ENCODE measurements at places on chromosomes 2 and 18.

DNA sequence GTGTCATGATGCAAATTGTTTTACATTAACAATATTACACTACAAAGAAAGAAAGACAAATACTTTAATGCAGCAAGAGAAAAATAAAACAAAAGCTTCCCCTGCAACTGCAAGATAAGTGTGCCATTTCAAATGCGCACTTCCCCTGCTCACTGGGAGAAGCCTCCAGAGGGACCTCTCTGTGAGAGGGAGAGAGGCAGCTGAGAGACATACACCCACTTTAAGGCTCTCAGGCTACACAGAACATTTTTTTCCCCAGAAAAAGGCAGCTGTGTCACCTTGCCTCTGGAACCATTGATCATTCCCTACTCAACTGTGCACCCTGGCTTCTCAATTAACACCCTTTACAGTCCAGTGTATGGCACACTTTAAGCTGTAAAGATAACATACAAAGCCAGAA, 75.2 kb downstream of the DPP4 start:
- DNase-seq: no peak

DNA sequence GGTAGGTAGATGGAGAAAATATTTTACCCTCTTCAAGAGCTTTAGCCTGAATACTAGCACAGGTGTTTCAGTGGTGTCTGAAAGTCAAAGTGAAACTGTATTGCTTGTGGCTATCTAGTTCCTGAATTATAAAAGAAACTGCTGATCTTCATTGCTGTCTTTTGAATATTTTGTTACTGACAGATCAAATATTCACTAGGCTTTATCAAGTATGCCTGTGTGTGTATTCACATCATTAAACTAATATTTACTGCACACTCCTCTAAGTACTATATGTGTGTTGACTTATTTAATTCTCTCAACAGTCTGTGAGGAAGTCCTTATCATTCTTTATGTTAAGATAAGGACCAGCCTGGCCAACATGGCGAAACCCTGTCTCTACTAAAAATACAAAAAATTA, 139.6 kb downstream of the SOCS6 start:
- no peak for DNase-seq

- no peak for DNase-seq
These were observed 258.5 kb downstream of the RPIA start for GRCh38 chr2:88950010-88950409.

DNA sequence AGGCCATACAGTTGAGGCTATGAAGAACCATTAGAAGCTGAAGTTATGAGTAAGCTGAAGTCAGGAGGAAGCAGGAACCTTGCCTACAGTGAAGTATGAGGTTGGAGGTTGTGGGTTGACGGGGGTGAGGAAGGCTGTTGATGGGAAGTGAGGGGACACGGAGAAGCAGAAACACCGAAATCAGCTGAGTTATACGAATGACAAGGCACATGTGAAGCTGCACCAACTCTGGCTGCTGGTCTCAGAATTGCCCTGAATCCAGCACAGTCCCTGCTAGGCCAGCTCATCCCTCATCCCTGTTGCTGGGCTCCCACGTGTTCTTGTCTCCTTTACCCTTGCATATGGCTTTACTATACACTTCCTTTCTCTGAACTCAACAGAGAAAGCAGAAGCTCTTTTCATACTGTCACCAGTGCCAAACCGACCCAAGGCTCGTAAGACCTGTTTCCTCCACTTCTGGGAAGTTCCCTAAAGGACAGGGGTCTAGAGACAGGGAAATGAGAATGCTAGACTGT, 9.2 kb upstream of the TMEM247 start:
- DNase-seq: no peak

DNA sequence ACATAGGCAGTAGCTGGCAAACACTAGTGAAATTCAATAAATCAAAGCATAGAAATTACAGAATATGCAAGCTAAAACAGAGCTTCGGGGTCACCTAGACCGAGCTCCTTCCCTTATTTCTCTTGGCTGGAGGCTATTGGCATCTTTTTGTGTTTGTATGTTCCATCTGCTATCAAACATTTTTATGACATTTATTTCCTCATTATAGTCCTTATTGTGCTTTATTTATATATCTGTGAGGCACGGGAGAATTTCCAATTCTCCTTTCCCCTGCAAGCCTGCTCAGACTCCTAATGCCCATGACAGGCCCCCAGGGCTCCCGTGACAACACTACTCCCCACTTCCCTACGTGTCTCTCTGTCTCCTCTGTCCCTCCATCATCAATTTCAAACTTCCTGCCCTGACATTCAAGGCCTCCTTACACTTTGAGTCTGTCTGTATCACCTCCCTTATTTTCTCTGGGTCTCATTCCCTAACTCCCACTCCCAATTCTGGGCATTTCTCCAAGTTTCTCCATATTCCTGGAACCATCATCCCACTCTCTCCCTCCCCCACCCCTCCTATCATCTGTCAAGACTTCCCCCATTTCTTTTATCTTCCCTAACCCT, 316.9 kb downstream of the OSR1 start:
- DNase-seq: no peak

GRCh38 chr2:127504552-127505430, 21.5 kb downstream of the IWS1 start:
- DNase-seq: no peak

DNA sequence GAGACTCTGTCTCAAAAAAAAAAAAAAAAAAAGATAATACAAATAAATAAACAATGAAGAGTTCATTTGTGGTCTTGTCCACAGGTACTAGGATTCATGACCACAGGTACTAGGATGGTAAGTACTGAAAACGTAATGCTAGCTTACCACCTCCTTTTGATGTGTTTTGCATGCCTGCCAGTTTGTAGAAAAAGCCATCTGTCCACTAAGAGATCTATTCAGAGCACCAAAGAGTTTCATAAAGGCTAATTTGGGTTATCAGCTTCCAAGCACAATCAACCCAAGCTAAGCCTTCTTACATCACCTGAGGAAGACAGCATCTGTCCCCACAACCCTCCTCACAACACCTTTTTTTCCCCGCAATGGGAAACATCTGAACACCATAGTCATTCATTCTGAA, 477.2 kb downstream of the ZEB2 start:
- DNase-seq: no peak

DNA sequence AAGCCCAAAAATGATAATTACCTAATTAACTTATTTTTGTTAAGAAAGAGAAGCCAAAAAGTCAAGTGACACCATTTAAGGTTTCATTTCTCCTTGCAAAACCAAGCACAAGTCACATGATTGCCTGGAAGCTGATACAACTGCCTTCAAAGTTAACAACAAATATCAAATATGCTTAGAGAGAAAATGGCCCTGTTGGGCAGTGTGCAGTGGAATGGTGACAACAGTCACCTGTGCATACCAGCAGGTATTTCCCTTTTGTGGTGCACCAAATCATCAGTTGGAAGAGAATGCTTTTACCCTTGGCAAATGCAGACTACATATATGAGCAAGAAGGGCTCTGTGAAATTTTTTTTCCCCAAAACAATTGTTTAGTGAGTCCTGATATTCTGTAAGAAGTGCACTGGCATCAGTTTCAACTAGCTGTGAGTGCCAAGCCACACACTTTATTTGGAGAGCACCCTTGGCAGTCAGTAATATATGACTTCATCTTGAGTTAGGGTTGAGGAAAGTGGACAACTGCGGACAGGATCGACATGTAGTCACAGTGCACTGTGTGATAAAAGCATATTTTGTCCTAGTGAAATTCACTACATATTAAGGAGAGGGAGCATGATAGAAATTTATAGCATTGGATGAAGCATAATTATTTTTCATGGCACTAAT, 74.9 kb upstream of the DOCK10 start:
- no peak for DNase-seq

- DNase-seq: peak; percentile 4
These were observed 263.9 kb downstream of the FIGN start for GRCh38 chr2:163471947-163472346.

- peak; percentile 26 for DNase-seq
These were observed 71.1 kb upstream of the SH3BP4 start for GRCh38 chr2:234880551-234881211.

GRCh38 chr18:76515576-76515975, 20.5 kb upstream of the ZNF516 start:
- no peak for DNase-seq

GRCh38 chr2:42425697-42426096, 64.7 kb upstream of the COX7A2L start:
- no peak for DNase-seq

DNA sequence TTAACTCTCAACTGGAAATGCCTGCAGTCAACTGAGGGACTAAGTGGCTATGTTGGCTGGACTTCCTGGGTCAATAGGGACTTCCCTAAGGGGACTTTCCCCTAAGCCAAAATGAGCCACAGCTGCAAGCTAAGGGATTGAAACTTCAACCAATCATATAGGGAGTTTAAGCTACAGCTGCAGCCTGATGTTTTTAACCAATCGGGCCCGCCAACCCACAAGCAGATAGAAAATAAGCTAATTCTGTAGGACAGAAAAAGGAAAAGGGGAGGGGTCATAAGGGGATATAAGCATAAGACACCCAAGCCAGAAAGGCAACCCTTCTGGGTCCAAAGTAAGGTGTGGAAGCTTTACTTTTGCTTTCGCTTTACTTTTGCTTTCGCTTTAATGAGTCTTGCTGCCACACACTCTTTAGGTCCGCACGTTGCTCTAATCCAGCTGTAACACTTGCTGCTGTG, 927.5 kb downstream of the ERBB4 start:
- DNase-seq: no peak

DNA sequence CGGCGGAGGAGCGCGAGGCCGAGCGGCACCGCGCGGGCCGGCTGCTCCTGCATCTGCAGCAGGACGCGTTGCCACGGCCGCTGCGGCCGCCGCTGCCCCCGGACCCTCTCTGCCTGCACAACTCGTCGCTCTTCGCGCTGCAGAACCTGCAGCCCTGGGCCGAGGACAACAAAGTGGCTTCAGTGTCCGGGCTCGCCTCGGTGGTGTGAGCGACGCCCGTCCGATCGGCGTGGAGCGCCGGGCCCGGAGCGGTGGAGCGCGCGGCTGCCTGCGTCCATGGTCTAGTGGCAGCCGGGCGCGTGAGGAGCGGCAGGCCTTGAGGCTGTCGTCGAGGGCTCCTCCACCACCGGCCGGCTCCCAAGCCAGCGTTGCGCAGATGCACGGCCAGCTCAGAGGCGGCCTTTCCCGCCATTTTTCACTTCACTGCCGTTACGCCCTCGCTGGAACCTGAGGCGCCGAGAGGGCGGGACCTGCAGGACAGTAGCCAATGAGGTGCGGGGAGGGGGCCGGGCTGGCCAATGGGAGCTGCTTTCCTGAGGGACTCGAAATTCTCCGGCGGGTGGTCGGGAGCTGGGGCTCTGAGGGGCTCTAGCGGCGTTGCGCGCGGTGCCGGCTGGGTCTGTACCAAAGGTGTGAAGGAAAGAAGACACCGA, 1.9 kb downstream of the TLX2 start:
- no peak for DNase-seq

DNA sequence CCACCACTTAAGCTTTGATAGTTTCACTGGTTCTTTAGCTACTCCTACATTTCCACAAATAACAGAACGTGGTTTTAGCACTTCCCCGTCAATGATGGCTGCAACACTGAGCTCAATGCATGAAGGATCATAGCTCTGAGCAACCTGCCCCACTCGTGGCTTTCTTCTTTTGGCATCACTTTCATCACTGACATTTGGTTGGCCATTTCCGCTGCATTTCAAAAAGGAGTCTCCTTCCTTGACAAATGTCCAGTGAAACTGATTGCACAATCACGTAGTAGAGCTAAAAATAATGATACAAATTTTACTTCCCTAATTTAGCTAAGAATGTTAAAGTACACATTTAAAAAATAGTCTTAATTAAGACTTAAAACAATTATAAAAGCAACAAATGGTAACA, 205.2 kb upstream of the HDAC4 start:
- no peak for DNase-seq

DNA sequence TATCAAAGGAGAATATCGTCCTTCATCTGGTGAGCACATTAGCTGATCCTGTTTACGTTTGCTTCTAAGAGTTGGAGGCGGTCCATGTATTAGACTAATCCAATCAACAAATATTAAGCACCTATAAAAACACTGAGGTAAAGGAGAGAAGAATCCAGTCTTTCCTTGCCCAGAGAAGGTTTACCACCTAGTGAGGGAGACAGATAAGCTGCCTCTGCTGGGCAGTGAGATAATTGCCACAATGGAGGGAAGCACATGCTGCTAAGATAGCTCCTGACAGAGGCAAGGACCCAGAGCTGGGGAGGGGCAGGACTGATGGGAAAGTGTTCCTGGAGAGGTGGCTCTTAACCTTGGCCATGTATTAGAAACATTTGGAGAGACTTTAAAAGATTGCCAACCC, 36.7 kb upstream of the ST8SIA5 start:
- no peak for DNase-seq

GRCh38 chr2:85777441-85777861, 23.7 kb downstream of the ATOH8 start:
- no peak for DNase-seq

GRCh38 chr18:5841518-5841917, 53.8 kb downstream of the TMEM200C start:
- no peak for DNase-seq

- DNase-seq: no peak
These were observed 62.1 kb upstream of the ZNF516 start for GRCh38 chr18:76557026-76557575.

DNA sequence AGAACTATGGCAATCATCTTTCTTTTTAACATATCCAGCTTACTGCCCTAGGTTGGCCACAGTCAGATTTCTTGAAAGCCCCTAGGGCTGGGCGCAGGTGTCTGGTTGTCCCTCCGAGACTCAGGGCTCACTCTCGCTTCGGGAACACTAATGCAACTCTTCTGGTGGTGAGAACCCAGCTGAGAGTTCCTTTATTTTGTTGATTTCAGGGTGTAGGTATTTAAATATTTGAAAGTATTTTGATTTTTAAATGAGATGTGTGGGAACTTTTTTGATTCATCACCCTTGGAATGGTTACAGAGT, 40.7 kb downstream of the INPP4A start:
- DNase-seq: no peak

DNA sequence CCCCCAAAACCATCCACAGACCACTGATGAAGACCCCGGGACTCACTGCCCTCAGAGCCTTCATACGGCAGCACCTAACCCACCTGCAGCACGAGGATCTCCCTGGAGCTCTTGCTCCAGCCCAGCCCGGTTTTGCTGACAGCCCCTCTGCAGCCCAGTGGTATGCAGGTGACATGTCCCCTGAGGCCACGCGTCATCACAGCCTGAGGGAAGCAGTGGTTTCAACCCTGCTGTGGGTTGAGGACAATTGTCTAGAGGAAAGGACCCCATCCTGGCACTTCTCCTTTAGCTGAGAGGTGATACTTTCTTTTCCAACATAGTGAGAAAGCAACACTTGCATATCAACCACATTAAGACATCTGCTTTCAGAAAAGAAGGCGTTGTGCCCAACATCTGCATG, 134.0 kb downstream of the SEPTIN10 start:
- no peak for DNase-seq

Data from HS-27A (cell line).